ENCODE measurements at places on chromosomes 1 and 21.

GRCh38 chr1:152582647-152583046, 2.3 kb upstream of the LCE3D start:
- no peak for DNase-seq

- no peak for DNase-seq
Measured at GRCh38 chr1:233245191-233245765, 50.2 kb downstream of the PCNX2 start.

DNA sequence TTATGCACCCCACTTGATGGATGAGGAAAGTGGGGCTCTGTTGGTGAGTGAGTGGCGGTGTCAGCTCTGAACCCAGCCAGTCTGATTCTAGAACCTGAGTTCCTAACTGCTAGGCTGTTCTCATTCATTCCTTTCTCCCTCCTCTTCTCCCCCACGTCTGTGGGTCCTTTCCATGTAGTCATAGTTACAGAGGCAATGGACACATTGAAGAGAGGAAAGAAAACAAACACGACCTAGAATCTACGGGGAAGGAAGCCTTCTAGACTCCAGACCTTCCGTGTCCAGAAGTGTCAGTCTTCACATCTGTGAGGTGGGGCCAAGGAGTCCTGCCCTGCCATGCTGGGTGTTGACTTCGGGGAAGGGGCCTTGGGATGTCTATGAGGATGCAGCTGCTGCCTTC, 115.8 kb upstream of the WNT4 start:
- no peak for DNase-seq

GRCh38 chr1:109240158-109241152, 8.9 kb upstream of the CELSR2 start:
- DNase-seq = peak; percentile 88

DNA sequence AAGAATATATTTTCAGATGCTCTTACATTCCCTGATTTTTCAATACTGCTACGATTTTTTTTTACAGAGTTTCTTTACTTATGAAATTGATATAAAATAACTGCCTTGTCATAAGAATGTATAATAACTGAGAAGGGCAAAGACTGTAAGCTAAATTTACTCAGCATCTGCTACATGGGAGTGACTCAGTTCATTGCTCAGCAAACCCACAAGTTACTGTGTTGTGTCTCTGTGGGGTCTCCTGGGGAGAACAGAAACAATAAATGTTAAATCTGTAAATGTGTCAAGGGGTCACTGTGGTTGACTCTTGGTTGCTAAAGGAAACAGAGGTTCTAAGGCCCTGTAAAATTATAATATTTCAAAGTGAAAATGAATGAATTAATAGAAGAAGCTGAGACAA, 210.3 kb upstream of the CACYBP start:
- DNase-seq = no peak

DNA sequence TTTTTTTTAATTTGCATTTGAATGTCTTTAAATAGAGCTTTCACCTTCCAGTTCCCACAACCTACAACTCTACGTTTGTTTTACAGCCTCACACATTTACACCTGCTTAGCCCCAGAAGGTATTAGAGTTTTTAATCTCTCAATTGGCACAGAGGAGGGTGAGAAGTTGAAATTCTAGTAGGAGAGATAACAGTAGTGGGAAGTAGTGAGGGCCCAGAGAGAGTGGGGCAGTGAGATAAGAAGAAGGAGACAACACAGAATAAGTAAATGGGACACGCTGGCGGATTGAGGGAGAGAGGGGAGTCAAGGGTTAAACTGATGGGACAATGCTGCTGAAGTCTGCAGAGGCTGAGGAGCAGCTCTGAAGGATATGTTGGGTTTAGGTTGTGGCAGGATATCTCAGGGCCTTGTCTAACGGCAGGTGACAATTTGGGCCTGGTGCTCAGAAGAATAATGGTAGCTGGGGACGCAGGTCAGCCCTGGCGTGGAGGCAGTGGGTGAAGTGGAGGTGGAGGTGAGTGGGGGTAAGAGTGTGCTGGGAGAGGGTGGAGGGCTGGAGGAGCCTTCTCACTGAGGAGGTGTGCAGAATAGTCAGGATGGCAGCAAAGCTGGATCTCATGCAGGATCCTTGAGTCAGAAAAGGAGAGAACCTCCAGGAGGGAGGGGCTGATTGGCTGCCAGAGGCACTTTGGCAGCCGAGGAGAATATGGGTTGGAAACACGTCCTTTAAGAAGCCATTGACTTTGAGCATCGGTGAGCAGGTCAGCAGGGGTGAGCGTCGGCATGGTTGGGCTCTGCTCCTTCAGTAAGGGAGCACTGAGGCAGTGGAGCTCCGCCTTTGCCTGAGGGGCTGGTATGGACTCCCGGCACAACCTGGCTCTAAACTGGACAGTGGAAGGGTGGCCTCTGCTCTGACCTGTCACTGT, 72.9 kb downstream of the SYT6 start:
- no peak for DNase-seq

GRCh38 chr1:86852782-86853408, 61.0 kb downstream of the SELENOF start:
- DNase-seq = no peak

- no peak for DNase-seq
Measured at GRCh38 chr1:238558156-238558555, 667.4 kb upstream of the ZP4 start.

GRCh38 chr1:163673759-163674151, 352.0 kb downstream of the NUF2 start:
- no peak for DNase-seq

DNA sequence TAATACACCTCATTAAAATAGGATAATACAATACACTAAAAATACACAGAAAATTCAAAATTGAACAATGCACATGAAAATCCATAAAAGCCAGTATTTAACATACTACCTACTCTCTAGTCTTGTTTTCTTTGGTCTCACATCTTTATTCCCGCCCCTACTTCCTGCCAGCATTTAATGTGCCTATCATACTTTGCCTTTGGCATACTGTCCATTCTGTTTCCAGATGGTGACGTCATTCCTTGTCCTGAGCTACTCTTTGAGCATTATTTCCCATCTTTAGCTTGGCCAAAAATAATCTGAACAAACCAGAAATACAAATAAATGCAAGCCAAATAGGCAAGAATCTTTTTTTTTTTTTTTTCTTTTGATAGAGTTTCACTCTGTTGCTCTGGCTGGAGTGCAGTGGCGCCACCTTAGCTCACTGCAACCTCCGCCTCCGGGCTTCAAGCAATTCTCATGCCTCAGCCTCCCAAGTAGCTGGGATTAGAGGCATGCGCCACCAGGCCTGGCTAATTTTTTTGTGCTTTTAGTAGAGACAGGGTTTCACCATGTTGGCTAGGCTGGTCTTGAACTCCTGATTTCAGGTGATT, 4.4 kb downstream of the HFM1 start:
- no peak for DNase-seq

DNA sequence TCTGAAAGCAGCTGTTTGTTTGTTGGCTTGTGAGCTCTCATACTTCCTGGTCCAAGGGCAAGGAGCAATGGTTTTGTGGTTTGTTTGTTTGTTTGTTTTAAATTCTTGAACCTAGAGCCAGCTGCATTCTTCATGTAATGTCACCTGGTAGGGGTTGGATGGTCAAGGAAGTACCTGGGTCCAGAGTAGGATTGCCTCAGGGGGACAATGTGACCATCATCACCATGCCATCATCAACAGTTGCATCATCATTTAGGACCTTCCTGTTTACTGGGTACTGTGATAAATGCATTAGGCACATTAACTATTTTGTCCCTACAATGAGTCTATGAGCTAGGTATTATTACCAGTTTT, 14.7 kb upstream of the MYOG start:
- no peak for DNase-seq

- DNase-seq = no peak
Measured at GRCh38 chr1:22366346-22366745, 85.3 kb upstream of the ZBTB40 start.

- DNase-seq = peak; percentile 59
Measured at GRCh38 chr21:43278766-43279577, 110.2 kb downstream of the CRYAA start.

DNA sequence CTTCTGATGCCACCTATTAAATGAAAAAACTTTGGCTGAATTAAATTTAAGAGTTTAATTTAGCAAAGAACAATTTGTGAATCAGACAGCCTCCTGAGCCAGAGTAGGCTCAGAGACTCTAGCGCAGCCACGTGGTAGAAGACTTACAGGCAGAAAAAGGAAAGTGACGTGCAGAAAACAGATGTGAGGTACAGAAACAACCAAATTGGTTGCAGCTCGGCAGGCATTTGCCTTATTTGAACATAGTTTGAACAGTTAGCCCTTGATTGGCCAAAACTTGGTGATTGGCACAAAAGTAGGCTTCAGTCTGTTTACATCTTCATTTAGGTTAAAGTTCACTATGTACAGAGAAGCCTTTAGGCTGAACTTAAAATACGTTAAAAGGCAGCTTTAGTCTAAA, 22.9 kb downstream of the TCP10L start:
- DNase-seq = no peak

GRCh38 chr1:163144418-163144817, 58.3 kb downstream of the RGS5 start:
- no peak for DNase-seq

DNA sequence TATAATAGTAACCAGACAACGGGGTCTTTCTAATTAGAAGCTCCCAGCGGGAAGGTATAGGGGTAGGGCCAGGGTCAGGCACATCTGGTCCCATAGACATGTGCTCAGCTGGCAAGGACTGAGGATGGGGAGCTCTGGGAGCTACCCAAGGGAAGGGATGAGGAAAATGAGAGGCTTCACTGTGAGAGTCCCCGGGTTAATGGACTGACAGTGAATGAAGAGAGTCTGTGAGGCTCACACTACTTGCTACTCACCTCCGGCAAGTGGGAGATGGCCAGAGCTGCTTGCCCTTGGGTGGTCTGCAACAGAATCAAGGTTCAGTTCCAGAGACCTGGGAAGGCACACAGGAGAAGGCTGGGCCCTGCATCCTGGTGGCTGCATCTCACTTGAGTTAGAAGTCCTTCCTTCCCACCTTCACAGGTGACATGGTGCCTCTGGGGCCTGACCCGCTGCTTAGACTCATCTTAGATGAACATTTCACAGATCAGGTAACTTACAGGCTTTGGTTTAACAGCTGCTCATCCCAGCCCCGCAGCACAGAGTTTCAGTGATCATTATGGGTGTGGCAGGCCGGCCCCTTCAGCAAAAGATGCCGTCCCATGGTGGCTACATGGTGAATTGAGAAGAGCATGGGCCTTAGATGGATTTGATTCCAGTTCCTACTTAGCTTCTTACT, 31.7 kb downstream of the EIF2D start:
- no peak for DNase-seq

- DNase-seq = no peak
Measured at GRCh38 chr1:204962742-204963632, 80.0 kb upstream of the CNTN2 start.

DNA sequence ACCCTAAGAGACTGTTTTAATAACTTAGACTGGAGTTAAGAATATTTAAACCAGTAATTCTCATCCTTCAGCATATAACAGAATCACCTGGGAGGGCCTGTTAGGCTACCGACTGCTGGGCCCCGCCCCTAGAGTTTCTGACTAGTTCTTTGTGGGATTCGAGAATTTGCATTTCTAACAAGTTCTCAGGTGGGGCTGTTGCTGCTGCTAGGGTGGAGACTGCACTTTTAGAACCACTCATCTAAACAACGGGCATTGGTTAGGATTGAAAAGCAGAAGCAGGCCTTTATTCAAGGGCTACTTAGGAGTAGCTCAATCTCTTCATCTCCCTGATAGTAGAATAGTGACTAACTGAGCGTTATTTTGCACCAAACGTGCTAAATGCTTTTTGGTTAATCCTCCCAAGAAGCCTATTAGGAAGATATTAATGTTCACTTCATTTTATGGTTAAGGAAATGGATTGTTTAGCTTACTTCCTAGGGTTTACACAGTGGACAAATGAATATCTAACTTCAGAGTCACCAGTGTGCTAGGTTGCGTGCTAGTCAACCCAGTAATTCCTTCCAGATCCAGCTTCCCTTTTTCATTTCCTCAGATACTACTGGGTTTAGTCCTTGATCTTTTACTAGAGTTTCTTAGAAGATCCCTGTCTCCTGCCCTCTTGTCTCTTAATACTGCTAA, 31.1 kb upstream of the UAP1 start:
- no peak for DNase-seq

GRCh38 chr1:44543064-44543744, 131.1 kb downstream of the TMEM53 start:
- no peak for DNase-seq

DNA sequence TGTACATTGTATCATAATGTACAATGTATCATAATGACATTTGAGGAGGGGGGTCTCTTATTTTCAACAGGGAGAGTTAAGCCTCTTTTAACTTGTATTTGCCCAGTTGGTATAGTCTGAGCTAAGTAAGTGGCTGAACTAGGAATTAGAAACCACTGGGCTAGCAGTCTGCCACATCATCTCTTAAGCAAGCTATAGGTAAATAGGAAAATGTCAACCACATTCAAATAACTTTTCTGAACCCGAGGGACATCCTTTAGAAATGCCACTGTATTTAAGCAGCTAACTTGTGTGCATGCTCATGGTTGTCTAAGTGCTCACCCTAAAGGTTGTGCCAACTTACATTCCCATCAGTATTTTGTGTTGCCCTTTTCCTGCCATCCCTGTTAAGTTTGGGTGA, 35.5 kb upstream of the ASB17 start:
- no peak for DNase-seq

GRCh38 chr1:234694661-234695060, 84.7 kb upstream of the IRF2BP2 start:
- no peak for DNase-seq

DNA sequence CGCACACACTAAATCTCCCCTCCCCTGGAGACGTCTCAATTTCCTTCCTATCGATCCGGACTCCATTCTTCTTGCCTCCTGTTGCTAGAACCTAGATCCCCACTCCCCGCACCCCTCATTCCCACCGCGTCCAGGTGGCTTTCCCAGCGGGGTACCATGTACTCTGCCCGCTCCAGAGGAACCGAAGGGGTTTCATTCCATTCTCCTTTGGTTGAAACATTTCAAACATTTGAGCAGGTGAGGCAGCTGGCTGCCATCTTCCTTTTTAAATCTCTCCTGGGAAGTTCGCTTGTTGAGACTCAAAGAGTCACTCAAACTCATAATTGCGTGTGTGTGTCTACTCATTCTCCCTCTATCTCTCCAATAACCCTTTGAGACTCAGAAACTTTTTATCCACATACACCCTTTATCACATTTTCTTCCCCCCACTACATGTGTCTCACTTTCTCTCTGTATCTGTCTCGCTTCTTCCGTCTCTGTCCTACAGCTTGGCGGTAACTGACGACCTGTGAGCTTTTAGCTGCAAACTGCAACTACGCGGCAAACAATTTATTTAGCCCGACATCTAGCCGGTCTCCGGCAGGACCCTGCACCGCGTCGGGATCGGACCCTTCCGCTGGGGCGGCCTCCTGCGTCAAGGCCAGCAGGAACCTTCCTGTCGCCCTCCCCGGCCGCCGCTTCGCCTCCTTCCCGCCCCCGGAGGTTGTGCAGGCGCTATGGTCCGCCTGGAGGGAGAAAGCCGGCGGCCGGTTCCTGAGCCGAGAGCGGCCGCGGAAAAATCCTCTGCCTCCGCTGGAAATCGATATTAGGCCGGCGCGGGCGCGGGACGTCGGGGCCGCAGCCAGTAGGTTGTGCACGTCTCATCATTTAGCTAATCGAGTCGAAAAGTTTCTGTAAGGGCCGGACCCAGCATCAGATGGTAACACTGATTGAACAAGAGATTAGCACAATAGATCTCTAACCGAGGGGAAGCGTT, 3.0 kb upstream of the FOXD3 start:
- no peak for DNase-seq

Measured in cardiac septum (tissue), 1 donor.